ENCODE measurements at places on chromosomes 16 and 17.

GRCh38 chr16:87765473-87765775 is 362 bp downstream of the KLHDC4 start:
- no peak for DNase-seq

GRCh38 chr17:72128039-72128438 is 7.2 kb downstream of the SOX9 start:
- DNase-seq: no peak

GRCh38 chr16:340370-341091 is 12.0 kb downstream of the AXIN1 start:
- DNase-seq: no peak

DNA sequence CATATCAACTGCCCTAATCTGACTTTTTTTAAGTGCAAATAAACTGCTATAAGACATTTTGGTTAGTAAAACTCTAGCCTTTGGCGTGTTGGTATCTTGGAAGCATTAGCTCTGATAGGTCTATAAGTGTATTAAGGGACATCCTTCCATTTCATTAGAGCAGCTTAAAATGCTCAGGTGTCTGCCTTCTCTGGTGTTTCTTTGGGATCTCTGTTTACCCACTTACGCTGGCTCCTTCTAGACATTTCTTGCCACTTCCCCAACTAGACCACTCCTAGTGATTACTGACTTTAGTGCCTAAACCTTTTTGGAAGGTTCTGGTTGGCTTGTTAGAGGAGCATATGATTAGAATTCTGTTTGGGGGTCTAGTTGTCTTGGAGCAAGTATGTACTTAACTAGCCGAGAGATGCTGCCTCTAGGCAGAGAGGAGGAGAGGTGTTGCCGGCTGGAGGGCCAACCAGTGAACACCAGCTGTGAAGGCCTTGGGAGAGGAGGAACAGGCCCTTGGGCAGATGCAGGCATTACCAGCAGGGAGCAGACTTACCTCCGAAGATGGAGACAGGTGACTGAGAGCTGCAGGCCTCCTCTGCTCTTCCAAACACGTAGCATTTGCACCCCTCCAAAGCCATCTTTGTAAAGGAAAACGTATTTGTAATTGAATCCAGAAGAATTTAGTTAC is 15.2 kb upstream of the CLEC18C start:
- DNase-seq: no peak

GRCh38 chr16:74813109-74813641 is 38.6 kb upstream of the FA2H start:
- DNase-seq: peak; percentile 59

GRCh38 chr17:42027590-42027889 is 7.7 kb downstream of the NKIRAS2 start:
- no peak for DNase-seq

- DNase-seq: no peak
Measured at GRCh38 chr17:40180694-40181093, 3.4 kb downstream of the RAPGEFL1 start.

- DNase-seq: no peak
Measured at GRCh38 chr16:50542703-50543102, 5.5 kb upstream of the NKD1 start.

- DNase-seq: no peak
Measured at GRCh38 chr17:67819722-67820121, 5.6 kb upstream of the BPTF start.

DNA sequence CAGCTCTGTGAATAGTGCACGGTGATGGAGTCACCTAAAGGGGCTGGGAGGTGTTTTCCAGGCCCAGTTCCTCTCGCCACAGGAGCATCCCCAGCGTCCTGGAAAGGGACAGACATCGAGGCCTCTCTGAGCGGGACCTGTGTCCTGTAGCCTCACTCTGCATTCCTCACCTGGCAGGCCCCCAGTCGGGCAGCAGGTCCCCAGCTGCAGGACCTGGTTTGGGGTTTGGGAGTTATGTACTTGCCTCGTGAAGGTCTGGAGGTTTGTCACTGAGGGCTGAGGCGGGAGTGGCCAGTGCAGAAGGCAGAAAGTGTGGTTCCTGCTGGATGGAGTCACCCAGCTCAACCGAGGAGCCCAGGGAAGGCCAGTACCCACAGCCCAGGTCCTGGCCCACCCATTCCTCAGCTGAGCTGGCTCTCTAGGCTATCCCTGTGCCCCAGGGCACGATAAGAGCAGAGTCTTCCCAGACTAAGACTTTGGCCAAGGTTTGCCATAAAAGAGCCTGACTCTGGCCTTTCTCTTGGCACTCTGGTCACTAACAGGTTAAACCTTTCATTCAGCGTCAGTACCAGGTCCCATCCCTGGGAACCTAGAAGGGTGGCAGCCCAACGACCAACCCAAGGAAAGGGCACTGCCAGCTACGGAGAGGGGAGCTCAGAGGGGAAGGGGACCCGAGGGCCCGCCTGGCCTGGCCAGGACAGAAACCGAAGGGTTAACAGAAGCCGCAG is 24.4 kb downstream of the TBX4 start:
- no peak for DNase-seq

- DNase-seq: no peak
Measured at GRCh38 chr16:75203667-75204409, 3.1 kb downstream of the CTRB2 start.

GRCh38 chr17:76239538-76240274 is 587 bp downstream of the RNF157 start:
- peak; percentile 46 for DNase-seq

GRCh38 chr16:55672471-55672870 is 16.7 kb downstream of the SLC6A2 start:
- DNase-seq: no peak

DNA sequence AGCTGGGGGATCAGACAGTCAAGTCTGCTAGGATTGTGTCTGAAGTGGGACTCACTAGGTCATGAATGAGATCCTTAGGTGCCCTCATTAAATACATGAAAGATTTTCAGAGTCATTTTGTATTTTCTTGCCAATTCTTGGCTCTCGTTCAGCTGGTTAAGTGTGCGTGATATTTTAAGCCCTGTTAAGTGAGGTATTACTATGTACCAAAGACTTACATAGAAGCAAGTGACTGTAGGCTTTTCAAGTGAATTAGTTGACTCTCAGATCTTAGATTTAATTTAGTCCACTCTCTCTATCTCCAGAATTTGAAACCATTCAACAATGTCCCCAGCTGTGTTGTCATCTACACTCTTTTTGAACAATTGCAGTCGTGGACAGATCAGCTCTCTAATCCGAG is 219.4 kb downstream of the FOXL1 start:
- no peak for DNase-seq

DNA sequence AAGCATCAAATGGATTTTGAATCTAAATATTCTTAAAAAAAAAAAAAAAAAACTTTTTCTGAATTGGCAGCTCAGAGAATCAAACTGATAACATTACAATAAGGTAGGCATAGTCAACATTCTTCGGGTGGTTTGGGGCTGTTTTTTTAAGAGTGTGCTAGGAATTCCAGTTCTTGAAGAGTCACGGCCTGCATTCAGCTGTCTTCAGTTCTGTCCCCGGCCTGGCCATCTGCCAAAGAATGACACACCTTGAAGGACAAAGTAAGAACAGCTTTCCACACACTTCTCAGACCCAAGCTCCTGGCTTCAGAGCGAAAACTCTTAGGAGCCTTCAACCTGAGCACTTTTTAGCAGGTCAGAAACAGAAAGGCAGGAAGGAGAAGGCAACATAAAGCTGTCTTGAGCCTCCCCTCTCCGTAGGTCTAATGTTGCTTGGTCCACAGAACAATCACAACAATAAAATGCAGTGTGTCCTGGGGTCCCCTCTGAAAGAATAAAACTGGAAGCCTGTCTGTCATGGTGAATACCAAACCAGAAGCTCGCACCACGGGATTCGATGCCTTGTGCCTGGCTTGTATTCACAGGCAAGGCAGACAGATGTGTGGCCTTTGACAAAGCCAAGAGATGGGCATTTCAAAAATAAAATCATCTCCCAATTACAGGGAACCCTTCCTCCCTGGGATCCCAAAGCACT is 524.4 kb upstream of the ZFHX3 start:
- DNase-seq: no peak

GRCh38 chr16:6193718-6194117 is 1096.1 kb upstream of the EEF2KMT start:
- no peak for DNase-seq

DNA sequence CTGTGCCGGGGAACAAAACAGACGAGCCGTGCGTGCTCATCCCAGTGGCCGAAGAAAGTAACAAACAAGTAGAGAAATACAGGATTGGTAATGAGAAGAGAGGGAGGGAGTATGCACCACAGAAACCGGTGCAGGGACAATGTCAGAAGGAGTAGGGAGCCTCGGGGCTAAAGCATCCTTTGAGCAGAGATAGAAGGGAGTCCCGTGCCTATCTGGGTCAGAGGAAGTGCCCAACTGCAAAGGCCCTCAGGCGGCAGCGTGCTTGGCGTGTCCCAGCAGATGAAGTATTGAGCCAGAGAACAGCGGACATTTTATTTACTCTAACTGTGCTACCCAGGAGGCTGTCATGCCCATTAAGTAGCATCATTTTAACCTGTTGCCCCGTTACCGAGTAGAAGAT is 114.9 kb upstream of the CACNG5 start:
- DNase-seq: no peak

- no peak for DNase-seq
Measured at GRCh38 chr16:3879887-3880564, 487 bp downstream of the CREBBP start.

DNA sequence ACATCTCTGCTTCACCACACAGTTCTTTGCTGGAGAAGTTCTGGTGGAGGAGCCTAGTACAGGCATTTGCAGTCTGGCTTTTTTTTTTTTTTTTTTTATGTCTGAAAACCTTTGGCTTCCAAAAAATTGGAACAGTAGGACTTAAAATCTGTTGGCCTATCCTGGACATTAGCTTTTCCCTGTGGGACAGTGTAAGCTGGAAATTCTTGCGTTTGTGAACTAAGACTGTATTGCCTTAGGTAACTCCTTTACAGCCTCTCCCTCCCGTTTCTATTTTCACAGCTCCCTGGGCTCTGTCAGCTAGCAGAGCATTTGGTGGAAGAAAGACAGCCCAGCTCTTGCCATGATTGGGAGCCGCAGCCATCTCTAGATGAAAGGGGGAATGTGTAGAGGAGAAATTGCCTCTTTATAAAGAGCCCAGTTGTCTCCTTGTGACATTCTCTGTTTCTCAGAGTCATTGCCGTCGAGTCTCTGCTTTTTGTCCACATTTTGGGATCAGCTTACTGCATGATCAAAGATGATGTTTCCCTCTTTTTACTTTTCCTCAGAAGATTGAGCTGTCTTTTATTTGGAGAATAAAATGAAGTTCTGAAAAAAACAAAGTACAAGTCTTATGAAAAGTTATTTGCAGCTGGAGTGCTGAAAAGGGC is 227.5 kb downstream of the SPECC1 start:
- DNase-seq: no peak

DNA sequence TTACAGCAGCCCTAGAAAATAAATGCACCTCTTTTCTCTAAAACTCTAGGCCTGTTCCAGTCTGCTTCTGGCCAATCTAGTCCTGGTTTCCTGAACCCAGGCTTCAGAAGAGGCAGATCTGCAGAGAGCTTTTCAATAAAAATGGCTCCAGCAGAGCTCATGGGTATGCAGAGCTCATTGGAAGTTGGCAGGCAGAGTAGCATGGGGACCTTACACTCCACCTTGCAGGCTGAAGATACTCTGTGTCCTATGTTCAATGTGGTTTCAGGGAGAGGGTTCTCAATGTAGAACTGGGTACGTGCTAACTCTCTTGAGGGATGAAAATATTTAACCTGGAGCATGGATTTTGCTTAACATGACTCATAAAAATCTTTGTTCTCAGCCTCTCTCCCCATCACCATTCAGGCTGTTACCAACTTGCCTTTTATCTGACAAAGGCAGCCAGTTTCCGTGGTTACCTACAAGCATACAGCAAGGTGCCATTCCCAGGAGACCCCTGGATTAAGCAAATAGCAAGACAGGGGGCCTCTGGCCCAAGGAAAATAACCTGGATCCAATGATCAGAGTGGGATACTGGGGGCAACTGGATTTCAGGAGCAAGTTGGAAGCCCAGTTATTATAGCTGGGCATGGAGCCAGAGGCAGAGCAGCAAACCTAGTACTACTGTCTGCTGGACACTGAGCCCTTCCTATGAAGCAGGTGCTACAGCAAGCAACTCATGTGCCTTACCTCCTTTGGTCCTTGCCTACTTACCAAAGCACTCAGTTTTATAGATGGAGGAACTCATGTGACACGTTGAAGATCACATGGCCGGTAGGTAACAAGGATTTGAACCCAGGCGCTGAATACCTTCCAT is 98.2 kb upstream of the DHX40 start:
- DNase-seq: no peak

GRCh38 chr16:13936155-13936554 is 16.2 kb downstream of the ERCC4 start:
- DNase-seq: no peak

GRCh38 chr16:50152807-50153595 is at the start of gene TENT4B:
TSS of gene TENT4B (plus strand) at chr16:50153306. CDS start at chr16:50153622, 316 bp downstream.
- peak; percentile 94 for DNase-seq

- no peak for DNase-seq
Measured at GRCh38 chr17:33014751-33015150, 23.1 kb downstream of the SPACA3 start.

DNA sequence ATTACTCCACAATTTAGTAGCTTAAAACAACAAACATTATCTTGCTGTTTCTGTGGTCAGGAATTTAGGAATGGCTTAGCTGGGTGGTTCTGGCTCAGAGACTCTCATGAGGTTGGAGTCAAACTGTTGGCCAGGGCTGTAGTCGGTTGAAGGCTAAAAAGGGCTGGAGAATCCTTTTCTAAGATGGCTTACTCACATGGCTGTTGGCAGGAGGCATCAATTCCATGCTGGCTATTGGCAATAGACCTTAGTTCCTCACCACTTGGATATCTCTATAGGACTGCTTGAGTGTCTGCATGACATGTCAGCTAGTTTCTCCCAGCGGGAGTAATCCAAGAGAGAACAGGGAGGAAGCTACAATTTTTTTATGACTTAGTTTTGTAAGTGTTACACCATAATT is 6.6 kb upstream of the EFCAB13 start:
- no peak for DNase-seq

GRCh38 chr16:86700046-86700945 is 121.9 kb downstream of the FOXL1 start:
- no peak for DNase-seq

GRCh38 chr17:6903326-6903900 is 71.9 kb upstream of the TEKT1 start:
- no peak for DNase-seq

- no peak for DNase-seq
Measured at GRCh38 chr16:76518781-76519180, 241.6 kb downstream of the CNTNAP4 start.

DNA sequence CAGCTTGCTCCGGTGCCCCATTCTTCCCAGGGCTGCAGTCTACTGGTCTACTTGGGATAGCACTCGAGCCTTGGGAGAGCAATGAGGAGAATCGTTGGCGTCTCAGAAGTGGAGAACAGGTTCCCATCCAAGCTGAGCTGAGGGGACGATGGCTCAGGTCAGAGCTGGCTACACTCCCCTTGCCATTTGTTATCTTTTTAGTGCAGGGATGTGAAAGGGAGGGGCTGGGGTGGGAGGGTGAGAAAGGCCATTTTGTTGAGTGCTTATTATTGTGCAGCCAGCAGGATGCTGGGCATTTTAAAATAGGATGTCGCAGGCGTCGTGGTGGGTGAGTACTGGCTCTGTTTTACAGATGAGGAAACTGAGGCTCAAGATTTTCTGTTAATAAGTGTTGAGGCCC is 410.8 kb downstream of the SNX29 start:
- DNase-seq: no peak
